DMS 273 treated with DMSO at 0.1 percent for 48 hours (cell line): ENCODE measurements at places on chromosomes 5 and 9.

DNA sequence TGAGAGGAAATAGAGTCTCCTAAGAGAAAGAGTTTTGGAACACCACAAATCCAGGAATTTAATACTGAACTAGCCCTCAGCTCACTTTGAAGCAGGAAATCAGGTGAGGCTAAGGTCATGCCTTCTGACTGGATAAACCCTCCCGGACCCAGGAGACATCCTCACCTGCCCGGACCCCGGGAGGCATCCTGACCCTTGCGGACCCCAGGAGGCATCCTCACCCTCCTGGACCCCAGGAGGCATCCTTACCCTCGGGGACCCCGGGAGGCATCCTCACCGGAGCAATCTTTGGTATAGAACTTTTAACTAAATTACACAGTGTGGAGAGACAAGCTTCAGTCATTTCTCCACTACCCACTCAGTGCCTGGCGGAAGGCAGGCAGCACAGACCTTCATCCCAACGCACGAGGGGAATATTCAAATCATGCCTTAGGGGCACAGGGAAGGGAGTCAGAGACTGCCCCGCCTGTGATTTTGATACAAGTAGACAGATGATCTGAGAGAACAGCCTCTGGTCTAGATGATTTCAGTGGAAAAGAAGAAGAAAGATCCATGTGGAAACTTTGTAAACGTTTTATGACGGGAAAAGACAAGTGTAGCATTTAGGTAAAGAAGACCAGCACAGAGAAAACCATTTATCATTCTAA is 21.3 kb downstream of the STXBP1 start:
- DNase-seq: no peak

DNA sequence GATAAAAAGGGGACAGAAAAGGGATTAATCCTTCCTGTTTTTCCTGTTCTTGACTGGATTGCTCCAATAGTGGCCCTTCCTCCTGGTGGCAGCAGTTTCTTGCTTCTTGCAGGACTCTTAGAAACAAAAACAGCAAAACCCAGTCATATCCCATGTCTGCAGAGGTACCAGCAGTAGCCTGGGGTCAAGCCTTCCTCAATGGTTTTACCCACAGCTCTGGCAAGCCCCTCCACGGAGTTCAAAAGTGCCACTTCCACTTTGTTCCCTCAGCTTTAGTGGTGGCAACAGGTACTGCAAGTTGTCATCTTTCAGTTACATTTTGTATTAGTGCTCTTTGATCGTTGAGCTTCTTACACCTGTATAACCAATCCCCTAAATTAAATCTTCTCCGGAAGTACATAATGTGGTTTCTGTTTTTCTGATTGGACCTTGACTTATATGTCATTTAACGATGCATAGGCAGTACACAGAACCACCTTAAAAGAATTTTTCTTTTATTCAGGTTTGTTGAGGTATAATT is 8.7 kb upstream of the RANBP6 start:
- DNase-seq: no peak

DNA sequence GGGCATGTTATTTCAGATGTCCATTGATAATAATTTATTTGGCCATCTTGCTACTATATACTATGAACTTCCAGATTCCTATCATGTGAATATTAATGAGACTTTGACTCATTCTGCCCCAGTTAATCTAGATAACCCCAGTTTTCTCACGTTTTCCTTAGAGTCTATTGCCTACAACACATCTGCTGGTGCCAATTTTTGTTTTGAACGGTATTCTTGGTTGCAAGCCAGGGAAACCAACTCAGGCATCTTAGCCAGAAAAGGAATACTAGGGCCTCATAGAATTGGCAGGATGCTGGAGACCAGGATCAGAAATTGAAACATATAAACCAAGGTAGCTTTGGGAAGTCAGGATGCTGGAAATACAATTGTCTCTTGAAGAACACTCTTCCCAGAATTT is 28.0 kb upstream of the NPR3 start:
- DNase-seq: no peak

- DNase-seq: no peak
Observed at GRCh38 chr5:10826971-10827370, 65.9 kb upstream of the DAP start.

GRCh38 chr9:109250771-109251079 is 70.1 kb downstream of the EPB41L4B start:
- DNase-seq: no peak

GRCh38 chr9:110671849-110672248 is 3.3 kb downstream of the MUSK start:
- no peak for DNase-seq

DNA sequence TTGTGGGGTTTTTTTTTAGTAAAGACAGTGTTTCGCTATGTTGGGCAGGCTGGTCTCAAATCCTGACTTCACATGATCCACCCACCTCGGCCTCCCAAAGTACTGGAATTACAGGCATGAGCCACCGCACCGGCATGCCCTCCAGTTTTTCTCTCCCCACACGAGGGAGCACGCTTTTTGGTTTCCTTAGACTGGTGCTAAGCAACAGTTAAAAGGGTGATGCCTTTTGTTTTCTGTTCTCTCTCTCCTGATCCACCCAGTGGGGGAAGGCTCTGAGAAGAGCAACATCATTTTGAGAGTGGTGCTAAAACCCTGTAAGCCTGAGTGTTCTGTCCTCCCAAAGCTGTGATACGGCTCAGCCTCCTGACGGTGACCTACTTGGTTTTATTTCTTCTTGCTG is 146.6 kb downstream of the MAN2A1 start:
- DNase-seq: no peak

DNA sequence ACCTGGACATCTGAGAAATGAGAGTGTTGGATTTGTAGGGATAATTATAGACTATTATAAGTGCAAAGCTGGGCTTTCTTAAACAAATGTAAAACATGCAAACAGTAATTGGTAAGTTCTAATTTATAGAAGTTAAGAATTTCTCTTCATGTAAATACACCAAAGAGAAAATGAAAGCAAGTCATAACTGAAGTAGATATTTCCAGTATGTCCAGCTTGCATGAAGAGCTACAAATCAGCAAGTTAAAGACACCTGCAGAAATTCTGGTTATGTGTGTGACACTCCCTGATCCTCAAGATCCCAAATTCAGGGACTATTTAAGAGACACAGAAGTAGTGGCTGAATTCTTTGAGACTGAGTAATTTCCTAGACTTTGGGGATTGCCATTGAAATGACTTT is 308.9 kb downstream of the TLE4 start:
- DNase-seq: no peak

DNA sequence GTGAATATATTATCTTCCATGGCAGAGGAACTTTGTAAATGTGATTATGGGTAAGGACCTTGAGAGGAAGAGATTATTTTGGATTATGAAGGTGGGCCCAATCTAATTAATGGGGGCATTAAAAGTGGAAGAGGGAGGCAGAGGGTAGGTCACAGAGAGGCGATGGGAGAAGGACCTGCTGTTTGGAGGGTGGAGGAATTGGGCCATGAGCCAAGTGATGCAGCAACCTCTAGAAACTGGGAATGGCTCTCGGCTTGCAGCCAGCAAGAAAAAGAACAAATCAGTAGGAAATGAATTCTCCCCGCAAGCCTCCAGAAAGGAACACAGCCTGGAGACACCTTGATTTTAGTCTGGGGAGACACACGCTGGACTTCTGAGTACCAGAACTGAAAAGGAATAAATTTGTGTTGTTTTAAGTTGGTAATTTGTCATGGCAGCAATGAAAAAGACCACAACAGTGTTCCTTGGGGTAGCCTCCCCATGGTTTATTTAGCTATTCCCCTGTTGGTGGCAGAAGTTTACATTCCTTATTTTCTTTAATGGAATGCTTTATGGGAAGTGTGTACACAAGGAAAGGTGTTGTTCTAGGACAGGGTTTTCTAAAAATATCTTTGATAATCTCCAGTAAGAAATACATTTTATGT is 103.6 kb downstream of the HSPA4 start:
- peak; percentile 28 for DNase-seq

GRCh38 chr5:1244976-1245375 is 19.8 kb downstream of the SLC6A18 start:
- DNase-seq: no peak

- DNase-seq: no peak
Observed at GRCh38 chr5:169801324-169801777, 164.3 kb downstream of the DOCK2 start.

DNA sequence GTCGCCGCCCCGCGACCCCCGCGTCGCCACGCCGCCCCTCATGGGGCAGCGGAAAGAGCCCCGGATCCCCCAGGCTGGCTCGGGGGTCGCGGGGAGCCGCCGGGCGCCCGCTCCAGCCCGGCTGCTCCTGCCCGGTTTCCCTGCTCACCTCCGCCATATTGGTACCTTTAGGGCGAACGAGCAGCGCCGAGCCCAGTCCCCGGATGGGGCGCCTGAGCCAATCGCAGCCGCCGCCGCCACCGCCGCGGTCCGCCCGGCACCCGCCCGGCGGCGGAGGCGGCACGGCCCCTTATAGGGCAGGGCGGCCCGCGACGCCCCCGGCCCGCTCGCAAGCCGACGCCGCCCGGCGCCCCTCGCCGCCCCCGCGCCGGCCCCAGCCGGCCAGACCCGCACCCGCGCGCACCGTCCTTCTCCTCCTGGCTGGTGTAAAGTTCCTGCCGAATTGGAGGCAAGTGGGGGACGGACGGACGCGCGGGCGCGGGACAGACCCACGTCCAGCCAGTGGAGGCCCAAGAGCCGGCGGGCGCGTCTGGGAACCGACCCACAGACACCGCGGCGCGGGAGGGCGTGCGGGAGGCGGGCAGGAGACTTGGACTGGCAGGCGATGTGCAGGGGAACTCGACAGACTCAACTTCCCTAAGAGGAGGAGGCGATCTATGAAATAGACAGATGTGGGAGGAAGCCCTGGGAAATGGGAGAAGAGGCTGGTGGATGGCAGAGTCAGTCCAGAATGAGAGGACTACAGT is at the start of gene MIER3:
TSS of gene MIER3 (minus strand) at position 178 of the 746 bp plus-strand sequence. CDS start at position 157, 21 bp downstream.
- peak; percentile 41 for DNase-seq

DNA sequence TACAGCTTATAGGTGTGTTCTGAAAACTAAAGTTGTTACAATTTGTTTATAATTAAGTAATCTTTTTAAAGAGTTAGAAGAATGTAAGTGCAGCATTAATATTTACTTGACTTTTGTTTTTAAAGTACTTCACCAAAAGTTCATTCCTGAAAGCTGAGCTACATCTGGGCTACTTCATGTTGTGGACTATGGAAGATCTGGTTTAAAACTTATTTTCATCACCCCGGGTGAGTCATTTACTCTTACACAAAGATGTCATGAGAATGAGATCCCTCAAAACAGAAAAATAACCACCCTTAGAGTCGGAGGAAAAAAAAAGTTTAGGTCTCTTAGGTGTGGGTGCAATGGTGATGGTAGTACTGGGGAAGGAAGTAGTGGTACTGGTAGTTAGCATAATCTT is 5.1 kb downstream of the POU5F2 start:
- DNase-seq: no peak

DNA sequence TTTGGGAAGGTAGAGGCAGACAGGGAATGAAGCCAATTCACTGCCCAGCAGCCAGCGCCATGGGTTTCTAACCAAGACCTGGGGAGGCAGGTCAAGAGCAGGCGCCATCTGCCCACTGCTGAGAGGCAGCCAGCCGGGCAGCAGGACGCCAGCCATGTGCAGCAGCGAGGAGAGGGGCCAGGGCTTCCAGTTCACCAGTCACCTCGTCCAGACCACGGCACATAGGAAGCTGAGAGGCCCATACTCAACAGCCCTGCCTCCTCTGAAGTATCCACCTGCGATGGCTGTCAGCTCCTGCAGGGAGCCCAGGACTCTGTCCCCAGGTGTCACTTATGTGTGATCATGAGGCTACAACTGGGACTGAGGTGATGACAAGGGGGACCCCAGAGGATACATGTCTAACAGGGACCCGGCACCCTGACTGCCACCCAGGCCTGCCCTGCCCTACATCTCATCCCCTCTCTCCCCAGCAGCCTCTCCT is 30.1 kb downstream of the IPPK start:
- no peak for DNase-seq

DNA sequence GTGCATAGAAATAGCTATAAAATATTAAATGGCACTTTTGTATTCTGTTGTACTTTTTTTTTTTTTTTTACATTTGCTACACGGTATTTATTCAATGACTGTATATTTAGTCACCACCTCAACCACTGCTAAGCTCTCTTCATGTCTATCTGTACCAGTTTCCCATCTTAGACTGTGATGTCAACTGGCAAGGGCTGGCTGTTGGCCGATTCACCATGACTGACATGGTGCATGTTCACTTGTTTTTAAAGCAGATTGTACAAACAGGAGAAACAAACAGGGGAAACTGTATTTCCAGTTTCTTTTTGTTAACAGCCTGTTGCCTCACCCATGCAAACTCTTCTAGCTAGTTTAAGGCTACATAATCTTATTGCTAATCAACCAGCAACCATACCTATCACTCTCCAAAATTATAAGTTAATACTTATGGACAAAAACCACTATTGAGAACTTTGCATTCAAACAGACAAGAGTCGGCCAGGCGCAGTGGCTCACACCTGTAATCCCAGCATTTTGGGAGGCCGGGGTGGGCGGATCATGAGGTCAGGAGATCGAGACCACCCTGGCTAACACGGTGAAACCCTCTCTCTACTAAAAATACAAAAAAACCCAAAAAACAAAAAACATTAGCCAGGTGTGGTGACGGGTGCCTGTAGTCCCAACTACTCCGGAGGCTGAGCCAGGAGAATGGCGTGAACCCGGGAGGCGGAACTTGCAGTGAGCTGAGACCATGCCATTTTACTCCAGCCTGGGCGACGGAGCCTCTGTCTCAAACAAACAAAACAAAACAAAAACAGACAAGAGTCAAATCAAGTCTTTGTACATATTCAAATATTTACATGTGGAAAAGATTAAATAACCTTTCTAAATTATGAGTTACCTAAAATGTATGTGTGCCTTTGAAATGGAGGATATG is 13.2 kb downstream of the ZFAND5 start:
- no peak for DNase-seq

DNA sequence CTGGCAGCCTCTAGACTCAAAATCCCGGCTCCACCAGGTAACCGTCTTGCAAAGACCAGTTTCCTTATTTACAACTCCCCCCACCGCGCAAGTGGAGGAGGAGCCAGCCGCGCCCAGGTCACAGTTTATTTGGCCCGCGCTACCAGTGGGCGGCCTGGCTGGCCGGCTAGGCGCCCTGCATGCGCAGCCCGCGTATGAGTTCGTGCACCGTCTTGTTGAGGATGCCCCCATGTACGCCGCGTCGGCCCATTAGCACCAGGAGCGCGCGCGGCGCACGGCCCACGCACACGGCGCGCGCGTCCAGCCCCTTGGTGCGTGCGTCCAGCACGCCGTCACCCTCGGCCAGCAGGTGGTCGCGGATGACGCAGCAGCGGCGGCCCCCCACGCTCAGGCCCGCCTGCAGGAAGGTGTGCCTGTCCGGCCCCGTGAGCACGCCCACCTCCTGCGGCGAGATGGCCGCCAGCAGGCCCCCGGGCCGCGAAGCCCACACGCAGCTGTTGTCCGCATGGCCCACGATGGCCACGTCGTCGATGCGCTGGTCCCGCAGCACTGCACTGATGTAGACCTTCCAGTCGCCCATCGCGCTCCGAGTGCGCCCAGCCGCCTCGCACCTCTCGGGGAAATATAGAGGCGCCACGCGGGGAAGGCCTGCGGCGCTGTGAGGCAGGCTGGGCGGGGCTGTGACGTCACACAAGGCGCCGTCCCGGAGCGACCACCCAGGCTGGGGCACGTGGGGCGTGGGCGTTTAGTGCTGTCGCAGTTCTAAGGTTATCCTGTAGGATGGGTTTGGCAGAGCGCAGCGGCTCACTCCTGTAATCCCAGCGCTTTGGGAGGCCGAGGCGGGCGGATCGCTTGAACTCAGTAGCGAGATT is at the start of gene PFN3:
TSS of gene PFN3 (minus strand) at position 665 of the 872 bp plus-strand sequence. CDS start at position 580, 85 bp downstream.
- no peak for DNase-seq
